Kidney (tissue), 22 donors: ENCODE measurements at places on chromosomes 11 and 22.

GRCh38 chr11:123682696-123683410 is 28.4 kb upstream of the SCN3B start:
- H3K36me3 ChIP-seq: no peaks in the 10 kb centered on the region
- DNase-seq: no peak
- H3K27me3 ChIP-seq: no peaks in the 10 kb centered on the region
- no peak overlapping the region for H3K4me3 ChIP-seq
- H3K4me1 ChIP-seq: no peaks in the 10 kb centered on the region
- H3K27ac ChIP-seq: no peak overlapping the region

DNA sequence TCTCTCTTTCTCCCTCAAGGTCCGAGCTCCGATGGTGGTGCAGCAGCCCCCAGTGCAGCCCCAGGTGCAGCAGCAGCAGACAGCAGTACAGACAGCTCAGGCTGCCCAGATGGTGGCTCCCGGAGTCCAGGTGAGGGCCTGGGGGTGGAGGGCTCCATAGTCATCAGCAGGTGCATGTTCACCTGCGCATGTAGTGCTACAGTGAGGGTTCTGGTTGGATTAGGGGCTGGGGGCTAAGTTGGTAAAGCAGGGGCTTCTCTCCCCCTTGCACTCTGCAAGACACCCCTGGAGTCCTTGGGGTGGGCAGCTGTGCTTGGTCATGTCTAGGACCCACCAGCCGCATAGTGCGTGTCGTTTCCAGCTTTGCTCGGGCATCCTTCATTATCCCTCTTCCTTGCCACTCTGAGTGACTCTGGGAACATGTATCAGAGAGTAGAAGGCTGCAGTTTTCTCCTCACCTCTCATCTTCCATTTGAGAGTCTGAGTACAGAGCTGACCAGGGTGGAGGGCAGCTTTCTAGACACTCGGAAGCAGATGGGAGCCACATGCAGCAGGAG is 61.2 kb downstream of the MED15 start:
- no peaks in the 10 kb centered on the region for H3K27me3 ChIP-seq
- no peak for DNase-seq
- H3K27ac ChIP-seq: peak overlapping the region; percentile 63

DNA sequence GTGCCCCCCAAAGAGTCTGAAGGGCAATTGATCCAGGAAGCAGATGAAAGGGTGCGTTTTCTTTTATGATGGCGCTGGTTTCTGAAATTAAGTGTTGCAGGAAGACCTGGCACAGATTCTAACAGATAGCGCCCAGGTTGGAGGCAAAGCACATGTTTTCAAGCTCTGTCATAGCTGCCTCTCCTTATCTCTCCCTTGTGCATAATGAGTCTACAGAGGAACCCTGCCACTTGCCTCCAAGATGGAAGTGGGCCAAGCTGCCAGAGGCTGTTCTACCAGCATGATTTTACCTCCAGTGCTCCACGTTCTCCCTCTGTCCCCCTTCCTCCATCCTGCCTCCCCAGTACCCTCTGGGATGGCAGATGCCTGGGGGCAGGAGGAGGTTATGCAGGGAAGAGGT is 30.0 kb upstream of the TLCD5 start:
- no peak for DNase-seq
- peaks cover 3% of the 10 kb centered on the region for H3K4me1 ChIP-seq
- no peaks in the 10 kb centered on the region for H3K27me3 ChIP-seq
- no peak overlapping the region for H3K4me3 ChIP-seq
- H3K27ac ChIP-seq: no peak overlapping the region
- H3K36me3 ChIP-seq: no peaks in the 10 kb centered on the region

GRCh38 chr11:102237096-102237735 is 80.1 kb upstream of the BIRC3 start:
- H3K27me3 ChIP-seq: no peaks in the 10 kb centered on the region
- H3K36me3 ChIP-seq: no peaks in the 10 kb centered on the region
- no peak overlapping the region for H3K27ac ChIP-seq
- H3K4me1 ChIP-seq: no peaks in the 10 kb centered on the region
- DNase-seq: no peak

DNA sequence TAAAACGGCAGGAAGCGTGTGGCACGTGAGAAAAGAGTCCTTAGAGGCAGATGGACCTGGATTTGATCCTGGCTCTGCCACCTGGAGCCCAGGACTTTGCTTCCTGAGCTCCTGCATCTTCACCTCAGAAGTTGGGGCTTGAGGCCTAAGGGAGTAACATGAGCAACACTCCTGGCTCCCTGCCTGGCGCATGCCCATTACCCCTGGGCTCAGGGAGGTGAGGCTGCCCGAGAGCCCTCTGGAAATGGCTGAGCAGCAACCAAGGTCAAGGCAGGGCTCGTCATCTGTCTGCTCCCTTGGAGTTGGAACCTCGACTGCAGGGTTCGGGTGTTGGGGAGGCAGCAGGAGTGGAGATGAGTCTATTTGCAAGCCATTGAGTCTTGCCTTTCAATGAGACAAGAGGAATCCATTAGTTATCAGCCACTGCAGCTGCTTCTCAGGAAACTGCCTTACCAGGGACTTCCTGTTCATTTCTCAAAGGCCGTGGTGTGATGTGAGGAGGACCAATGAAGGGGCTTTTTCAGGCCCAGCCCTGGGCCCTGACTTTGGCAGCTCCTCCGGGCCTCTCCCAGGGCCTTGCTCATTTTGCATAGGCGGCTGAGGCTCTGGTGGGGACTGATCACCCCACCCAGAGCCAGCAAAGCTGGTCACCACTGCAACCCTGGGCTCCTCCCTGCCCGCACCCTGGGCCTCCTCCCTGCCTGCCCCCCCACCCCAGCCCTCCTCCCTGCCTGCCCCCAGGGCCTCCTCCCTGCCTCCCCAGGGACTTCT is 6.4 kb downstream of the FADS2 start:
- DNase-seq: peak; percentile 18
- H3K4me1 ChIP-seq: no peaks in the 10 kb centered on the region
- H3K27ac ChIP-seq: peak overlapping the region; percentile 20
- no peak overlapping the region for H3K4me3 ChIP-seq

GRCh38 chr11:130731401-130731800 is 184.9 kb downstream of the SNX19 start:
- no peak for DNase-seq
- no peaks in the 10 kb centered on the region for H3K27me3 ChIP-seq
- no peak overlapping the region for H3K4me3 ChIP-seq
- no peaks in the 10 kb centered on the region for H3K4me1 ChIP-seq

GRCh38 chr11:38530226-38530625 is 1932.2 kb upstream of the RAG2 start:
- no peak overlapping the region for H3K4me3 ChIP-seq
- no peaks in the 10 kb centered on the region for H3K36me3 ChIP-seq
- DNase-seq: no peak
- H3K27ac ChIP-seq: no peak overlapping the region

- H3K4me1 ChIP-seq: peaks cover 2% of the 10 kb centered on the region
- DNase-seq: no peak
- no peak overlapping the region for H3K27ac ChIP-seq
- H3K4me3 ChIP-seq: no peak overlapping the region
Observed at GRCh38 chr11:12185106-12185690, 74.8 kb downstream of the MICAL2 start.

GRCh38 chr22:24331468-24332440 is 61.1 kb downstream of the SPECC1L start:
- H3K4me1 ChIP-seq: no peaks in the 10 kb centered on the region
- DNase-seq: no peak
- H3K27me3 ChIP-seq: no peaks in the 10 kb centered on the region
- H3K27ac ChIP-seq: no peak overlapping the region
- peaks cover 9% of the 10 kb centered on the region for H3K36me3 ChIP-seq

- H3K4me3 ChIP-seq: peak overlapping the region; percentile 98
- DNase-seq: peak; percentile 49
- H3K4me1 ChIP-seq: peaks cover 25% of the 10 kb centered on the region
- no peaks in the 10 kb centered on the region for H3K36me3 ChIP-seq
Observed at GRCh38 chr11:65425971-65426838, 3.6 kb downstream of the NEAT1 start.

GRCh38 chr11:73563539-73564200 is 34.2 kb downstream of the FAM168A start:
- no peak for DNase-seq
- H3K4me1 ChIP-seq: no peaks in the 10 kb centered on the region
- no peak overlapping the region for H3K4me3 ChIP-seq
- no peaks in the 10 kb centered on the region for H3K36me3 ChIP-seq
- H3K27me3 ChIP-seq: no peaks in the 10 kb centered on the region
- H3K27ac ChIP-seq: no peak overlapping the region

DNA sequence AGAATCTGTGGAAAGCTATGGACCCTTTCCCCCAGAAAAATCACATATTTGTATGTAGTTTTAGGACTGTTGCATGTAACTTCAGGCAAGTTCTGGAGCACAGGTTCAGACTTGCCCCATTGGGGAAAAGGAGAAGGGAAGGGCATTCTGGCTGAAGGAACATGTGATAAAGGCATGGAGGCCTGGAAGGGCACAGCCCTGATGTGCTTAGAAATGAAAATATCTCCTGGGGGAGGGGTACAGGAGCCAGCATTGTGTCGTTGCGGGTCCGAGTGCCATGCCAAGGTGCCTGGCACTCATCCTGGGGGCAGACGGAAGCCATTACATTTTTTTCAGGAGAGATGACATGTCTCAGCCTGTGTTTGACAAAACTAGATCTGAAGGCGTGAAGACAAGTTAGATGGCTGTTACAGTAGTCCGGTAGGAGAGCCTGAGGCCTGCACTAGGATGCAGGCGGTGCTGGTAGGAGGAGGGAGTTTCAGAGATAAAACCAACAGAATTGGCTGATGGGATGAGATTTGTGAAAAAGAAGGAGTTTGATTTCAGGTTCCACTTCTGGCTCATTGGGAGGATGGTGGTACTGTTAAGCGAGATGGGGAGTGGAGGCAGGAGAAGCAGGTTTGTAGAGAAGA is 96.9 kb downstream of the TEAD1 start:
- no peak for DNase-seq
- no peak overlapping the region for H3K4me3 ChIP-seq
- H3K27me3 ChIP-seq: no peaks in the 10 kb centered on the region
- peaks cover 2% of the 10 kb centered on the region for H3K36me3 ChIP-seq

DNA sequence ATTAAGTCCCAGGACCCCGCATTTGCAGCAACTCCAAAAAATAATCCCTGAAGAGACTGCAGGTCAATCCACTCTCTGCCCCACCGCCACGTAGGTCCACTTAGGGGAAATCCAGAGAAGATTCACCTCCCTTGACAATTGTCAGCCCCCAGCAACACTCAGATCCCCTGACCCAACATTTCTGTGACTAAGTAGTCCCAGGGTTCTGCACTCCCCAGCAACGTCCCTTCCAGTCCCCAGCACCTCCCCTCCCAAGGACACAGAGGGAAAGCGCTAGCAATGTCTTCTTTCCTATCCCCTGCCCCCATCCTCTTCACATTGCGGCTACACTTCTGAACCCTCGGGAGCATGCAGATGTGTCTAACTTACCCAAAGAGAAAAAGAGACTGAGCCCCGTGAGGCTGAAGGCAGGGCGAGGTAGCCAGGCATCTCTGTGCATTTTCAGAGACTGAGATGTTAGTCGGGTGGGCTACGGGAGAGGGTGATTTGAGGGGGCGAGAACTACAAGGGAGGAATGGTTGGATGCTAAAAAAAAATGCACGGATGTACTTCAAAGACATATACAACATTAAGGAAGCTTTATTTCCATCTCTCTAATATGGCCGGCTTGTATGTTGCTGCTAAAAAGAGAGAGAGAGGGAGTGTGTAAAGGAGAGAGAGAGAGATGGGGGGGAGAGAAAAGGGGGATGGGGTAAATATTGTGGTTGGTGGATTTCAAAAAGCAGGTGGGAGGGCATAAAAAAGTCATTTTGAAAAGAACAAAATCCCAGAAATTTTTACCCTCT is at the start of gene SCN2B:
SCN2B (minus strand) TSS at position 647 of the 785 bp plus-strand sequence; CDS start at position 439, 208 bp downstream.
- H3K36me3 ChIP-seq: no peaks in the 10 kb centered on the region
- DNase-seq: peak; percentile 62
- no peaks in the 10 kb centered on the region for H3K27me3 ChIP-seq
- peak within 1 kb of the TSS; percentile 60 for H3K4me3 ChIP-seq
- H3K27ac ChIP-seq: no peak within 1 kb of the TSS

GRCh38 chr22:44331881-44332714 is 19.3 kb upstream of the SHISAL1 start:
- no peaks in the 10 kb centered on the region for H3K4me1 ChIP-seq
- H3K27ac ChIP-seq: no peak overlapping the region
- H3K36me3 ChIP-seq: no peaks in the 10 kb centered on the region
- H3K27me3 ChIP-seq: peaks cover 6% of the 10 kb centered on the region
- DNase-seq: peak; percentile 77

GRCh38 chr22:49011379-49011768 is 816.3 kb downstream of the BRD1 start:
- peak; percentile 22 for DNase-seq
- H3K27ac ChIP-seq: no peak overlapping the region
- no peaks in the 10 kb centered on the region for H3K4me1 ChIP-seq
- no peaks in the 10 kb centered on the region for H3K27me3 ChIP-seq
- H3K4me3 ChIP-seq: no peak overlapping the region

GRCh38 chr11:60563553-60564235 is 48.5 kb downstream of the MS4A13 start:
- H3K36me3 ChIP-seq: no peaks in the 10 kb centered on the region
- no peak overlapping the region for H3K27ac ChIP-seq
- DNase-seq: no peak
- H3K4me1 ChIP-seq: no peaks in the 10 kb centered on the region

GRCh38 chr11:206526-207207 is 532 bp downstream of the BET1L start:
- peak overlapping the region; percentile 97 for H3K27ac ChIP-seq
- H3K4me3 ChIP-seq: peak overlapping the region; percentile 77
- peaks cover 44% of the 10 kb centered on the region for H3K36me3 ChIP-seq
- no peaks in the 10 kb centered on the region for H3K27me3 ChIP-seq
- DNase-seq: peak; percentile 72
- H3K4me1 ChIP-seq: peaks cover 17% of the 10 kb centered on the region

DNA sequence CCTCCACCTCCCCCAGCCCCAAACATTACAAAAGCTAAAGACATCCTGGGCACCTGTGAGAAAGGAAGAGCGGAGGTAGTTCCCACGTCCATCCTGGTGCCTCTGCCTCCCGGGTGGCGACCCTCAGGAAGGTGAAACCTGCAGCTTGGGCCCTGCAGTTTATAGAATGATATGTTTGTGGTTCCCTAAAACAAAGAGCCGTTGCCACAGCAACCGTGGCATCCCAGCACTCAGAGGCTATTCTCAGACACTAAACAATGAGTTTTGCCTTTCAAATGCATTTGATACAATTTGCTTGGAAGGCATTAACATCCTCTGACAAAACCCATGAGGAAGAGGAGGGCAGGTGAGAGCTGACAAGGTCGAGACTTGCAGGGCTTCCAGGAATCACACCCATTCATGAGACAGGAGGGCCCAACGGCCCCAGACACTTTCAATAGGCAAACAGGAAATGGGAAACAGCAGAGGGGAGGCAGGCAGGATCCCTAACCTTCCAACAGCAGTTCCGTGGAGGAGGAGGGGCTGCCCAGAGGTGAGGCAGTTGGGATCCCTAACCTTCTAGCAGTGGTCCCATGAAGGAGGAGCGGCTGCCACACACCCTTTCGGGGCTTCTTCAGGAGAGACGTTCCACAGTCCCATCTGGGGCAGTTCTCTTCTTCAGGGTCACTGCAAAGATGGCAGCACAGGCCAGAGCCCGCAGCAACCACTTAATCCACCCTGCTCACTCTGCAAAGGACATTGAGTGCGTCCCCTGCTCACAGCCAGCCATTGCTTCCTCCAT is 379.2 kb downstream of the SHANK2 start:
- H3K27ac ChIP-seq: no peak overlapping the region
- H3K4me3 ChIP-seq: no peak overlapping the region
- DNase-seq: no peak

- DNase-seq: no peak
- H3K4me3 ChIP-seq: no peak overlapping the region
- no peaks in the 10 kb centered on the region for H3K36me3 ChIP-seq
- no peaks in the 10 kb centered on the region for H3K27me3 ChIP-seq
- H3K27ac ChIP-seq: no peak overlapping the region
Observed at GRCh38 chr11:62959422-62959980, 25.3 kb downstream of the SLC22A6 start.

- H3K27ac ChIP-seq: peak overlapping the region; percentile 68
- H3K36me3 ChIP-seq: no peaks in the 10 kb centered on the region
- H3K4me1 ChIP-seq: peaks cover 3% of the 10 kb centered on the region
- H3K4me3 ChIP-seq: peak overlapping the region; percentile 33
- peak; percentile 64 for DNase-seq
Observed at GRCh38 chr11:63573881-63574855, 11.0 kb upstream of the PLAAT2 start.
